ENCODE measurements at places on chromosomes 2 and 18.

DNA sequence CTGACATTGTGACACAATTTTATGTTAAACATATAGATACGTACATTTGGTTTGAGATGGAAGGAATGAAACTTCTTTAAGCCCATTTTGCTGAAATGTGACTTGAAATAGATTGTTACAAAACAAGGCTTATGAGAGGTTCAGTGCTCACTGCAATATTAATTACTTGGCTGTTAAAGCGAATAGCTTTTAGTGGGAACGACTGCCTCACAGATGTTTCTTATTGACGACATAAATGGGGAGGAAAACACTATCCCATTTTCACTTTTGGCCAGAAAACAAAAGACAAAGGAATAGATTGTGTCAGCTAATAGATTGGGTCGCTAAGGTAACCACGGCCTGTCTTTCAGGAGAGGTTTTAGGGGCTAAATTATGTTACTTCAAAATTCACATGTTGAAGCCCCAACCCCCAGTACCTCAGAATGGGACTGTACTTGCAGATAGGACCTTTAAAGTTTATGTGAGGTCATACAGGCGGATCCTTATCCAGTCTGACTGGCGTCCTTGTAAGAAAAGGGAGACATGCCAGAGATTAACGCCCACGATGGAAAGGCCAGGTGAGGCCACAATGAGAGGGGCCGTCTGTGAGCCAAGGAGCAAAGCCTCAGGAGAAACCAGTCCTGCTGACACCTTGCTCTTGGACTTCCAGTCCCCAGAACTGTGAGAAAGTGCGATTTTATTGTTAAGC, 10.8 kb downstream of the INPP1 start:
- H3K4me3 ChIP-seq = no peak overlapping the region
- H3K27me3 ChIP-seq = no peaks in the 10 kb centered on the region
- DNase-seq = no peak
- H3K27ac ChIP-seq = peak overlapping the region; percentile 41
- no peaks in the 10 kb centered on the region for H3K36me3 ChIP-seq

GRCh38 chr18:45165871-45166270, 449.4 kb upstream of the SLC14A2 start:
- no peak overlapping the region for H3K4me3 ChIP-seq
- H3K4me1 ChIP-seq = no peaks in the 10 kb centered on the region
- no peaks in the 10 kb centered on the region for H3K27me3 ChIP-seq
- no peak for DNase-seq
- H3K36me3 ChIP-seq = no peaks in the 10 kb centered on the region

GRCh38 chr2:12090072-12090471, 343.6 kb downstream of the LPIN1 start:
- H3K27ac ChIP-seq = no peak overlapping the region
- H3K4me3 ChIP-seq = no peak overlapping the region
- H3K4me1 ChIP-seq = no peaks in the 10 kb centered on the region
- no peaks in the 10 kb centered on the region for H3K27me3 ChIP-seq
- no peak for DNase-seq

- DNase-seq = no peak
- H3K27me3 ChIP-seq = no peaks in the 10 kb centered on the region
- H3K27ac ChIP-seq = peak overlapping the region; percentile 79
- H3K4me3 ChIP-seq = peak overlapping the region; percentile 85
- peaks cover 17% of the 10 kb centered on the region for H3K4me1 ChIP-seq
These were observed 1.5 kb downstream of the APCDD1 start for GRCh38 chr18:10455726-10456453.

GRCh38 chr18:78673516-78674321, 305.9 kb upstream of the SALL3 start:
- H3K4me3 ChIP-seq = no peak overlapping the region
- no peaks in the 10 kb centered on the region for H3K36me3 ChIP-seq
- H3K27ac ChIP-seq = no peak overlapping the region
- no peaks in the 10 kb centered on the region for H3K4me1 ChIP-seq
- no peaks in the 10 kb centered on the region for H3K27me3 ChIP-seq

GRCh38 chr2:40639320-40639719, 187.4 kb upstream of the SLC8A1 start:
- H3K4me3 ChIP-seq = no peak overlapping the region
- no peak overlapping the region for H3K27ac ChIP-seq
- no peaks in the 10 kb centered on the region for H3K36me3 ChIP-seq
- H3K27me3 ChIP-seq = no peaks in the 10 kb centered on the region
- no peaks in the 10 kb centered on the region for H3K4me1 ChIP-seq

- DNase-seq = no peak
- no peaks in the 10 kb centered on the region for H3K27me3 ChIP-seq
- no peaks in the 10 kb centered on the region for H3K4me1 ChIP-seq
- H3K4me3 ChIP-seq = no peak overlapping the region
- no peak overlapping the region for H3K27ac ChIP-seq
- no peaks in the 10 kb centered on the region for H3K36me3 ChIP-seq
These were observed 79.8 kb downstream of the VAPA start for GRCh38 chr18:9993521-9994025.

GRCh38 chr18:944440-944839, 39.8 kb downstream of the ADCYAP1 start:
- no peaks in the 10 kb centered on the region for H3K4me1 ChIP-seq
- H3K27me3 ChIP-seq = no peaks in the 10 kb centered on the region
- no peak overlapping the region for H3K4me3 ChIP-seq
- no peak for DNase-seq
- no peak overlapping the region for H3K27ac ChIP-seq

GRCh38 chr2:144004742-144005141, 515.2 kb downstream of the ZEB2 start:
- no peaks in the 10 kb centered on the region for H3K36me3 ChIP-seq
- no peaks in the 10 kb centered on the region for H3K4me1 ChIP-seq
- no peaks in the 10 kb centered on the region for H3K27me3 ChIP-seq
- H3K27ac ChIP-seq = no peak overlapping the region
- no peak overlapping the region for H3K4me3 ChIP-seq

DNA sequence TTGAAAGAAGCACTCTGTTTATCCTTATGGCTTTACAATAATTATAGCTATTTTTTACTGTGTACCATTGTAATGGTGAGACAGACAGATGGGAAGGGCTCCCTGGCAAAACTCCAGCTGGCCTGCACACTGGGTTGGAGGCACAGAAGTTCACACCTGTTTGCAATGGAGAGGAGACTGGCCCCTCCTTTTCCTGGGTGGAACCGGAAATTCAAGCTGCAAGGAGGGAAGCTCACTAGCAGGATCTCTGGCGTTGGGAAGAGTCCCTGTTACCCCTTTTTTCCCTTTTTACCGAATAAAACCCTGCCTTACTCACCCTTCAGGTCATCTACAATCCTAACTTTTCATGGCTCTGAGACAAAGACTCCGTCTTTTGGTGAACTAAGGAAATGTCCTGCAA, 100.3 kb upstream of the TFPI start:
- no peak overlapping the region for H3K27ac ChIP-seq
- H3K27me3 ChIP-seq = no peaks in the 10 kb centered on the region
- no peak overlapping the region for H3K4me3 ChIP-seq
- no peak for DNase-seq
- no peaks in the 10 kb centered on the region for H3K36me3 ChIP-seq

DNA sequence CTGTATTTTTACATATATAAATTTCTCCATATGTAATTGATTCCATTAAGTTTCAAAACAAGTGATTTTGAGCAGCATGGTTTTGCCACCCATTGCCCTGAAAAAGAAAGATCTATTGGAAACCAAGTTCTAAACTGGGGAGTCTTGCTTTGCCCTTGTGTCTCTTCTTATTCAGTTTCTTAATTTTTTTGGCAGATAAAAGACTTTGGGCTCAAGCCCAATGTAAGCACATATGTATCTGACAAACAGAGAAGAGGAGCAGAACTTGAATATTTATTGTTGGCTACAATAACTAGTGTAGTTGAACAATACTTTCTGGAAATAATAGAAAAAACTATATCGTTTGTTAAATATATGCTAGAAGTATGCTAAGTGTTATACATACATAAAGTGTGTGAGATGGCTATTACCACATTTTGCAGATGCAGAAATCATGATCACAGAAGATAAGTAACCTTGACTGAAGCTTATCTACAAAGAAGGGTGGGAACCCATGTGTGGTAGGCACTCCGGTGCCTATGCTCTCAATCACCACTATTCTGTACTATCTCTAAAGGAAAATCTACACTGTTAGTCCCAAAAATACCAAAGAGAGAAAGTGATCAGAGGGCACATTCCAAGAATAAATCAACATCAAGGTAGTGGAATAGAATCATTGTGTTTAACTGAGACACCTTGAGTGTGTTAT, 109.1 kb downstream of the PLA2R1 start:
- H3K27me3 ChIP-seq = no peaks in the 10 kb centered on the region
- H3K4me1 ChIP-seq = no peaks in the 10 kb centered on the region
- no peak for DNase-seq
- H3K27ac ChIP-seq = no peak overlapping the region

- no peaks in the 10 kb centered on the region for H3K27me3 ChIP-seq
- no peaks in the 10 kb centered on the region for H3K36me3 ChIP-seq
- H3K27ac ChIP-seq = no peak overlapping the region
- no peak overlapping the region for H3K4me3 ChIP-seq
- no peak for DNase-seq
These were observed 576.0 kb downstream of the LRP1B start for GRCh38 chr2:141554810-141555209.

DNA sequence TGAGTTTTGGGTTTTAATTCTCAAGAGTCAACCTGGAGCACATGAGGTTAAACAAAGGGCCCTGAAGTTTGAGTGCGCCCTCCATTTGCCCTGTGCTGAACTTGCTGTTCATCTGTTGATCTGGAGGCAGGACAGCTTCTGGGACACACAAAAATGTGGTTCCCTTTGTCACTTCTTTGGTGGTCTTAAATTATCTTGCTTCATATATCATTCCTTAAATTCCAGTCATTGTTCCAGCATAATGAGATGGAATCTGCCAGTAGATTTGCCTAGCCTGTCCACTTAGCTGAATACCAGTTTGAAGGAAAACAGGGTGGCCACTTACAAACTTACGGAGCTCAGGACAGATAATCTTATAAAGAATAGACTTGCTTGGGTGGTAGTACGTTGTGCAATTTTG, 916 bp downstream of the CETN1 start:
- H3K36me3 ChIP-seq = no peaks in the 10 kb centered on the region
- DNase-seq = no peak
- no peaks in the 10 kb centered on the region for H3K27me3 ChIP-seq
- H3K4me3 ChIP-seq = no peak overlapping the region

DNA sequence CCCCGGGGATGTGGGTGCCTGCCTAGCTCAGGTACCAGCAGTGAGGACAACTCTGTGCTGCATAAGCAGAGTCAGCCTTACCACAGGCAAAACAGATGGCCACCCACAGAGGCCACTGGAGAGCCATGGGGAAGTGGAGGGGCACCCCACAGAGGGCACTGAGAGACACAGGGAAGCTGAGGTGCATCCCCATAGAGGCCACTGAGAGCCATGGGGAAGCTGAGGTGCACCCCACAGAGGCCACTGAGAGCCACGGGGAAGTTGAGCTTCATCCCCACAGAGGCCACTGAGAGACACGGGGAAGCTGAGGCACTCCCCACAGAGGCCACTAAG, 134.1 kb upstream of the EPAS1 start:
- H3K36me3 ChIP-seq = no peaks in the 10 kb centered on the region
- peaks cover 40% of the 10 kb centered on the region for H3K4me1 ChIP-seq
- DNase-seq = peak; percentile 61
- peak overlapping the region; percentile 83 for H3K27ac ChIP-seq

DNA sequence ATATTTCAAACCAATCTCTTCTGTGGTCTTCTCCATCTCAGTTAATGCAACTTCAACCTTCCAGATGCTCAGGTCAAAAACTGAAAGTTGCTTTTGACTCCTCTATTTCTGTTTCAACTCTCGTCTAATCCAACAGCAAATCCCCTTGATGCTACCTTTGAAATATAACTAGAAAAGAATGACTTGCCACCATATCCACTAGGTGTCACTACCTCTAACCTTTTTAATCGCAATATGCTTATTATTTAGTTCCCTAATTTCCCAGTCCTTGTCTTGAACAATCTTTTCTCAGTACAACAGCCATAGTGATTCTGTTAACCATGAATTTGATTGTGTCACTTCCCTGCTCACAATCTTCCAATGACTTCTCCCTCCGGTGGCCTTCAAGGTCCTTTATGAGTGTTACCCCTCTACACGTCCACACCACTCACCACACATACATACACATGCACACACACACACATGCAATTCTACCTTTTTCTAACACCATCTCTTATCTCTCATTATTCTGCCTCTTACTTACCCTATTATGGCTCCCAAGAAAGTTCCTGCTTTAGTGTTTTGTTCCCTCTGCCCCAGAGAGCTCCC, 245.5 kb upstream of the KCNJ3 start:
- no peaks in the 10 kb centered on the region for H3K27me3 ChIP-seq
- H3K27ac ChIP-seq = no peak overlapping the region
- no peaks in the 10 kb centered on the region for H3K36me3 ChIP-seq

GRCh38 chr2:100238471-100238870, 83.8 kb downstream of the LONRF2 start:
- DNase-seq = no peak
- no peak overlapping the region for H3K4me3 ChIP-seq

- no peaks in the 10 kb centered on the region for H3K27me3 ChIP-seq
- H3K4me1 ChIP-seq = peaks cover 13% of the 10 kb centered on the region
- no peaks in the 10 kb centered on the region for H3K36me3 ChIP-seq
- H3K4me3 ChIP-seq = no peak overlapping the region
- peak overlapping the region; percentile 83 for H3K27ac ChIP-seq
These were observed 36.0 kb upstream of the TANK start for GRCh38 chr2:161124201-161124600.

DNA sequence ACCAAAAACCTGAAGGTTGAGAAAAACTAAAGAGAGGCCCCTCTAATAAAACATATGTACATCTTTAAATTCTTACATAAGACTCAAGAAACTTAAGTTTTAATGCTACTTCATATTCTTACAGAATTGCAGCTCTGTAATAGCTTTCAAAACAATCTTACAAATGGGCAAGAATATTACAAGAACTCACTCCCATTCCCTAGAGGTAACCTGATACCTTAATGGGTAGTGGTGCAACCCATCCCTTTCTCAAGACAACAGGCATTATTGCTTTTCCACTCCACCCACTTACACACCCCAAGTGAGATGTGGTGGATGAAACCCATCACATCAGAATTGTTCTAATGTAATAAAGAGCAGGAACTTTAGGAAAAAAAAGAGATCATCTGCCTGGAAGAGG, 103.7 kb downstream of the RBMS1 start:
- DNase-seq = no peak
- H3K36me3 ChIP-seq = no peaks in the 10 kb centered on the region
- H3K4me3 ChIP-seq = no peak overlapping the region
- H3K27ac ChIP-seq = peak overlapping the region; percentile 83
- H3K27me3 ChIP-seq = no peaks in the 10 kb centered on the region

DNA sequence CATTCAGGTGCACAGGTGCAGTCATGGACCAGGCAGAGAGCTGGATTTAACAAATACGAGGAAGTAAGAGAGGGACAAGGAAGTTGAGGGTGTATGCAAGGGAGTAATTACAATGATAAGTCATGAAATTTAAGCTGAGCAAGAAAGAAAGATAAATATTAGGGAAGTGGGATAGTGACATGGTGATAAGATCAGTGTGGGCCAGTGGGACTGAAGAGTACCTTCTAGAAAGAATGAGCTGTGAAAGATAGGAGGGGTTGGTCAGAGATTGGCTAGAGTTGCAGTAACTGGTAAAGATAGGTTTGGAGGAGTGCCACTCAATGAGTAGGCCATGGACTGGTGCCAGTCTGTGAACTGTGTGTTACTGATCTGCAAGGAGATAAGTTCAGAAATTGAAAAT, 200.8 kb upstream of the SIX3 start:
- no peak overlapping the region for H3K27ac ChIP-seq
- no peaks in the 10 kb centered on the region for H3K4me1 ChIP-seq
- H3K4me3 ChIP-seq = no peak overlapping the region
- no peaks in the 10 kb centered on the region for H3K27me3 ChIP-seq
- no peak for DNase-seq
